ENCODE measurements at places on chromosomes 12 and 14.

GRCh38 chr12:50402264-50403000 lies 1.7 kb downstream of the LARP4 start:
- no peak for DNase-seq

DNA sequence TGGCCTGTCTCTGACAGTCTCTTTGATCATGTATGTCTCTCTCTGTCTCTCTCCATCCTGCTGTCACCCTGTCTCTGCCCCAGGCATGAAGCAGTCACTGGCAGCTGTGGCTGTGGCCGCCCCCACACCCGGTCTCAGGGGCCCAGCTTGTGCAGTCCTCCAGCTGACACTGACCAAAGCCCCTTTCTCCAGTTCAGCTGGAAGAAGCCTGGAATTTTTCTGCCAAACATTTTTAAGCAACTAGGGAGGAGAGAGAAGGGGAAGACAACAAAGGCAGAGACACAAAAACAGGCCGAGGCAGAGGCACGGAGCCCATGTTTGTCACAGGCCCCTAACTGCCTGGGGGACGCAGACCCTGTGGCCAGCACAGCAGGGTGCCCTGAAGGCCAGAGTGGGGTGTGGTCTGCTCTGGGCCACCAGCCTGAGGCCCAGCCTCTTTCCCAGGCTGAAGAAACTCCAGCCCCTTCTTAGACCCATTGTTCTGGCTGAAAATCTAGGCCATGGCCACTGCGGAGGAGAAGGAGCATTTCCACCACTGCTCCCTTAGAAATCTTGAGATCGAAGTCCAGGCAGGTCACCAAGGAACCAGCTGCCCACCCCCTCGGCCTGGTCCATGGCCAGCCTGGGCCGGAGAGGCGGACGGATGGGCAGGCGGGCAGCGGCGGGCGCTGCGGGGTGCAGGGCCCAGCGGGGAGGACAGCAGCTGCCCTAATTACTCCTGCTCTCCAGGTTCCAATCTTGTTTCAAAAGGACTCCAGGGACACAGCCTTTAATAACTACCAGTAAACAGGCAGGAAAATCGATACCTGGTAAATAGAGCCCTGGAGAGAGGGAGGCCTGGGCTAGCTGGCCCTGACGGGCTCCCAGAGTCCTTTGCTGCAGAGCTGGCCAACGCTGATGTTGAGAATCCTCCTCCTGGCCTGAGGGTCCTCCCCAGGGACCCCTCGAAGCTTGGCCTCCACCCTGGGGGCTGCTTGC lies 14.9 kb downstream of the DTX1 start:
- no peak for DNase-seq

DNA sequence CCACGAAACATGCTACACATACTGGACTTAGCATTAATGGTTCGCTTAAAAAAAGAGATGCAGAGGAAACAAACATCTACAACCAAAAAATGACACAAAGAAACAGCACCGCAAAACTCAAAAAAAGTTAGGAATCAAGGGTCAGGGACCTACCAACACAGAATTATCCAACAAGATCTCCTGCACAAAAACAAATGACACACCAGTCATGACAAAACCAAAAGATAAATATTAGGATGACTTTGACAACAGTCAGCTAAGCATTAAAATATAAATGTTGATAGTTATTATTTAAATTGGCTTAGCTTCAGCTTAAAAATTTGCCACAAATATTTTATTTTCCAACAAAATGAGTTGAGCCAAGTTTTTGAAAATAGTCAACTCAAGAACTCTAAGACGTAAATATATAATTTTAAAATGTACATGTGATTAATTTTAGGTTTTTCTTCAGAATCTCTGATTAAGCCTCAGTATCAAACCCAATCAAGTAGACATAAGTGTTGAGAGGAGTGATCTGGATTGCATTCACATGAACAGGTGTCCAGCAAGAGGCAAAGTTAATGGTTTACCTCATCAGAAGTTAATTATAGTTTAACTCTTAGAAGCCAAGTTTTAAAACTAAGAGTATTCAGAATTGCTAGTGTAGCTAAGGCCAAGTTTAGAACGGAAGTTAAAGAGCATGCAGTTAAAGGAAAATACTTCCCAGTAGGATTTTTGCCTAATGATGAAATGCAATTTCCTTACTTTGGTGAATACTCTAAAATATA lies 79.9 kb downstream of the HEATR5A start:
- DNase-seq: no peak

DNA sequence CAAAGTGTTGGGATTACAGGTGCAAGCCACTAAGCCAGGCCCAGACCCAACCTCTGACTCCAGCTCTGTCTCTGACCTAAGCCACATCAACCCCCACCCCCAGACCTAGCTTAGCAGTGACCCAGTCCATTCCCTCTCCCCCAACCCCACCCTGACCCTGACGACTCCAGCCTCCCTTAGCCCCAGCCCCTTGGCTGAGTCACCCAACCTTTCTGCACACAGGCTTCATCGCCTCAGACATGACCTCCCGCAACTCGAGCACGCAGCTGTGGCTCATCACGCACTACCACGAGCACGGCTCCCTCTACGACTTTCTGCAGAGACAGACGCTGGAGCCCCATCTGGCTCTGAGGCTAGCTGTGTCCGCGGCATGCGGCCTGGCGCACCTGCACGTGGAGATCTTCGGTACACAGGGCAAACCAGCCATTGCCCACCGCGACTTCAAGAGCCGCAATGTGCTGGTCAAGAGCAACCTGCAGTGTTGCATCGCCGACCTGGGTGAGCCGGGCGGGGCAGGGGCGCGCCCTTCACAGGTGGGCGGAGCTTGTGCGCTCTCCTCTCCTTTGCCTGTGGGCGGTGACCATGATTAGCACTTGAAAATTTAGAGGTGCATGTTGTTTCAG lies 7.8 kb downstream of the ACVRL1 start:
- no peak for DNase-seq

GRCh38 chr14:36901861-36902260 lies 240.2 kb downstream of the PAX9 start:
- DNase-seq: no peak
